ENCODE measurements at places on chromosomes 5 and 9.

DNA sequence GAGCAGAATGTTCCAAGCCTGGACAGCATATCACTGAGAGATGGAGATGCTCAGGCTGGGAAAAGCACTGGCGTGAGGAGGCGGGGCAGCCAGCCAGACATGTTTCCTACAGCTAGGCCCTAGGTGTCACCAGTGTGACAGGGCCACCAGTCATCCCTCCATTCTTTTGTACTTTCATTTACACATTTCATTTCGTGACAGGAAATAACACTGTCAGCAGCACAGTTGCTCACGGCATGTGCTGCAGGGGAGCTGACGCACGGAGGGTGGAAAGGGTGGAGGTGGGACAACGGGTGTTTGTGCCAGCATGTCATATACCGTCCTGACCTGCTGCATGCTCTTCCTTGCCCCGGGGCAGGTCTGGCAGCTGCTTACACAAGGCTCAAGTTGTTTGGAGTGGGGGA, 14.8 kb upstream of the CEMIP2 start:
- DNase-seq, result no peak

- DNase-seq, result no peak
Observed at GRCh38 chr5:73254642-73255041, 81.6 kb downstream of the TMEM174 start.

- DNase-seq, result peak; percentile 68
Observed at GRCh38 chr9:133845440-133845839, 107.3 kb upstream of the SARDH start.

DNA sequence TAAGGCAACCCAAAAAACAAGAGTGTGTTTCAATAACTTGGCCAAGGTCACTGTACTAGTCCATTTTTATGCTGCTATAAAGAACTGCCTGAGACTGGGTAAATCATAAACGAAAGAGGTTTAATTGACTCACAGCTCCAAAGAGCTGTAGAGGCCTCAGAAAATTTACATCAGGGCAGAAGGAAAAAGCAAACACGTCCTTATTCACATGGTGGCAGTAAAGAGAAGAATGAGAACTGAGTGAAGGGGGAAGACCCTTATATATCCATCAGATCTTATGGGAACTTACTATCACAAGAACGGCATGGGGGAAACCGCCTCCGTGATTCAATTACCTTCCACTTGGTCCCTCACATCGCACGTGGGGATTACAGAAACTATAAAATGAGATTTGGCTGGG, 64.3 kb upstream of the CAMK4 start:
- DNase-seq, result no peak

DNA sequence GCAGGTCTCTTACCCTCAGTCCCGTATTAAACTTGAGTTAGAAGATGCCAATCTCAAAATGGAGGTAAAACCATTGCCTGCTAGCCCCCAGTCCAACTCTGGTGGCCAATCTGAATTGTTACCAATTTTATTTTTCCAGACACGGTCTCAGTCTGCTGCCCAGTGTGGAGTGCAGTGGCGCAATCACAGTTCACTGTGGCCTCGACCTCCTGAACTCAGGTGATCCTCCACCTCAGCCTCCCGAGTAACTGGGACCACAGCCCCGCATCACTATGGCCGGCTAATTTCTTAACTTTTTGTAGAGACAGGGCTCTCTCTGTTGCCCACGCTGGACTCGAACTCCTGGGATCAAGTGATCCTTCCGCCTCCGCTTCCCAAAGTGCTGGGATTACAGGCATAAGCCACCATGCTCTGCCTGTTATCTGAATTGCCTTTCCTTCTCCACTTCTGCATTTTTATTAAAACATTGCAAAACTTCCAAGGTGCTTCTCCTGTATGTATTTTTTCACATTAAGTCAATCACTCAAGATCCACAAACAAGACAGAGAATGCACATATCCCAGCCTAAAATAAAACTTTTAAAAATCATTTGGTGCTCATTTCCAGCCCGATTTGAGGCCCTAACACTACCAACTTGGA, 2.3 kb downstream of the FANCC start:
- no peak for DNase-seq

DNA sequence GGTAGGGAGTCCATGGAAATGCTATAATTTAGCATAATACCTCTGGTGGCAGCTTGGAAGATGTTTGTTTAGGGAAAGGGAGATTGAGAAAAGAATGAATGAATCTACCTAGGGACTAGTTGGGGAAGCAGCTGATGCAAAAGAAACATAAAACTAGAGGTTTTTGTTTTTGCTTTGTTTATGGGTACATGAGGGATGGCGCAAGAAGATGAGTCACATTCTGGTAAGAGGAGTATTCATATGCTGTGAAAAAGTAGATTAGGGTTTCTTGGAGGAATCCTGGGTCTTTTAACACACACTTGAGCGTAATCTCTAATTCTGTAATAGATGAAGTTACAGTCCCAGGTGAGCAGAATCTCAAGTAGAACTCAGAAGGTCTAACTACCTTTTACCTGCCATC, 17.1 kb downstream of the C9orf43 start:
- peak; percentile 62 for DNase-seq

DNA sequence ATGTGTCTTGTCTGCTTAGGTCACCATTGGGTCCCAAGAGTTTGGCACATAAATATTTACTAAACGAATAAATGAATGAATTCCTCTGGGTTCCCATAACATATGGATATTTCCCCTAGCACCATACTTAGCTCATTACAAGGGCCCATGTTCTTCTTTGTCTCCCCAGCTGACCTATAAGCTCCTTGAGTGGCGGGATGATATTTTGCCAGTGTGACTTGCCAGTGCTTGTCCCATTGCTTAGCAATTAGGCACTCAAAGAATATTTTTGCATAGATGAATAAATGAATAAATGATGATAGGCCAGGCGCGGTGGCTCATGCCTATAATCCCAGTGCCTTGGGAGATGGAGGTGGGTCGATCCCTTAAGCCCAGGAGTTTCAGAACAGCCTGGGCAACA, 16.9 kb upstream of the CTNNA1 start:
- DNase-seq, result no peak

DNA sequence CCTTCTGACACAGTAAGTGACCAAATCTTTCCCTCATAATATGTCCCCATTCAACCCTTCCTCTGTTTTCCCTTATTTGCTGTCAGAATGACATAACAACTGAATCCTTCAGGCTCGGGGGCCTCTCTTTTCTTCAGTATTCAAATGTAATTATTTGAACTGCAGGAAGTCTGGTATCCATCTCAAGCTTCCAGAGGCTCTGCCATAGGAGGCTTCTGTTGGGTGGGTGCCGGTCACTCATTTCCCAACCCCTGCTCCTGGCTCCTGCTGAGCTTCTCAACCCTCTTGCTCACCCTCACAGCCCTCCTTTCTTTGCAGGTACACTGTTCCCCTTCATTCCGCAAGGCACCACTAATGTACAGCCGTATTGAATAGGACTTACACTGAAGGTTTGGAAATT, 151.8 kb upstream of the MAP3K1 start:
- DNase-seq, result no peak

DNA sequence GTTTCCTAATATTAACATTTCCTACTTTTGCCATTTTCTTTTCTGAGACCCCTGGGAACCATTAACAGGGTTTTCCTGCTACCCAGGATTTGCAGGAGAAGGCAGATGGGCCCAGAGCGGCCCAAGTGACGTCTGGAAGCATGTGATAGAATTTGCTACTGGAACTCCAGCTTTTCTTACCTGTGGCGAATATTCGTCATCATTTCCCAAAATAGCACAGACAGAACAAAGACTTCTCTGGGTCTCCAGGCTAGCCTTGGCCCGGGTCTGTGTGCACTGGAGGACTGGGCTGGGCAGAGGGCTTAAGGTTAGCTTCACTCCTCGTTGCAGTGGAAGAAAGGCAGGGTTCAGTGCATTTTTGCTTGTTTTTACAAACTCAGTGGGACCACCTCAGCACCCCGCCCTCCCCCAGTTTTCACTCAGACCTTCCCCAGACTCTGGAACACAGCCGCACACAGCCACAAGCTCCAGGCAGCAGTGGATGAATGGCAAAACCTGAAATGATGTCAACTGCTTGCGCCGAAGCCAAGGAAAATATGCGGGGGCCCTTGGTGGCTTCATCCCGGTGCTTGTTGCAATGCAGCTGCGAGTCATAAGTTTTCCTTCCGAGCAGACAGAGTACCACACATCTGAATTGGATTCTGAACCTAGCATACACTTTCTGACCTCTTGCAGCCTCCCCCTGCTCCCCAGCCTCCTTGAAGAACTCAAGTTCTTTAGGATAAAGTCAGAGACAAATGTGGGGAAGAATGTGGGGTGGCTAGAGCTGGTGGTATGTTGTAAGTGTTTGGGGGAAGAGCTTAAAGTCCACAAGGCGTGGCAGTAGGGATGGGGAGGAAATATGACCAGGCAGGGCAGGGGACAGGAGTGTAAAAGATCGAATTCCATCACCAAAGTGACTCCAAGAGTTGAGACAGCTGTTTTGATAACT, 586.0 kb downstream of the CCDC171 start:
- DNase-seq, result peak; percentile 99

DNA sequence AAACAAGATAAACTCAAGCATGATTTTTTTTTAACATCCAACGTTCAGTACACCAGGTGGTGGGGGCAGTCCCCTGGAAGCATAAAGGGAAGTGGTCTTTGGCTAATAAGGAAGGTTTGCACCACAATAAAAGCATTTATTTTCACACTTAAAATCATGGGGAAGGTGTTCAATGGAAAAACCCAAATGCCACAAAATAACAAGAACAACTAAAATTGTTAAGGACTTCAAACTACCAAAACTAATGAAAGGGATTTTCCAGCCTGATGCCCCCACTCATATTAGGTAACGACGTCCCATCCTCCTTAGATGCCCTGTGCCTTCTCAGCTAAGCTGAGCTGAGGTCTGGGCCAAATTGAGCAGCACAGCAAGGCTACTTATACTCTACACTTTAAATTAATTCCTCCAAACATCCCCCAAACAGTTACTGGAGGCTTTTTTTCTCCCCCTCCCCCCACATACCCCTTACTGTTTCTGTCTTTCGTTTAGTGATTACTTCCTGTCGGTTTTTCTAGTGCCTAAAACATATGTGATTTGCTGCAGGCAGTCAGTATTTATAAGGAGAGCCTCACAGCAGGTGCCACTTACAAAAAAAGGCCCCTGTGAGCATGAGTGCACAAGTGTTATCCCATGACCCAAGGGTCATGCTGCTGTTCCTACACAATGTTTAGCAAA, 259.7 kb upstream of the ZNF608 start:
- DNase-seq, result no peak

GRCh38 chr5:154593796-154594195, 115.8 kb upstream of the HAND1 start:
- DNase-seq, result no peak

GRCh38 chr5:173792781-173793547, 95.2 kb upstream of the CPEB4 start:
- DNase-seq, result no peak

GRCh38 chr5:137743031-137743640, 7.2 kb upstream of the KLHL3 start:
- peak; percentile 62 for DNase-seq

- no peak for DNase-seq
Observed at GRCh38 chr9:129888293-129889121, 53.2 kb downstream of the USP20 start.

DNA sequence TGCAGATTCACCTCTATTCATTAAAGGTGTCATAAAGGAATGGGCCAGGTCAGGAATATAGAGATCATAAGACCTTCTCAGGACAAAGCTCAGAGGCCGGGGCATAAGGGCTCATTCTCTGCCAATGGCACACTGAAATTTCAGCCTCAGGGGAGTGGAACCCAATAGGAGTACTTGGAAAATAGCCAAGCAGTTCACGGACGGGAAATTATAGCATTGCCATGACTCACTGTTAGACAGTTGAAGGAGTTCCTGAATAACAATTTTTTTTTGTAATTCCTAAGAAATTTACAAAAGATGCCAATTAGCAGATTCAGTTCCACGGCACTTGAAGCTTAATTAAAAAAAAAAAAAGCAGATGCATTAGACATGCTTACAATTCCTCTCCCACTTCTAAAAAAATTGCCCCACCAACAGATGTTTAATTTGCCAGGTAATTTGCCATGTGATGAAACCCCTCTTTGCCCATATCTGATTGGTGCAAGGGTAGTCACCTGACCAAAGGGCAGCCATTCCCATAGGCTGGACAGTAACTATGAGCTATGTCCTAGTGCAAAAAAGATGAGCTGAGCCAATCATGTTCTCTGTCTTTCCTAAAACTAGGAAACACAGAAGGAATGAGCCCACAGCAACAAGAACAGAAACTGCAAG, 58.6 kb downstream of the PTCD2 start:
- peak; percentile 86 for DNase-seq

GRCh38 chr9:125493881-125494652, 212.9 kb downstream of the MAPKAP1 start:
- no peak for DNase-seq

DNA sequence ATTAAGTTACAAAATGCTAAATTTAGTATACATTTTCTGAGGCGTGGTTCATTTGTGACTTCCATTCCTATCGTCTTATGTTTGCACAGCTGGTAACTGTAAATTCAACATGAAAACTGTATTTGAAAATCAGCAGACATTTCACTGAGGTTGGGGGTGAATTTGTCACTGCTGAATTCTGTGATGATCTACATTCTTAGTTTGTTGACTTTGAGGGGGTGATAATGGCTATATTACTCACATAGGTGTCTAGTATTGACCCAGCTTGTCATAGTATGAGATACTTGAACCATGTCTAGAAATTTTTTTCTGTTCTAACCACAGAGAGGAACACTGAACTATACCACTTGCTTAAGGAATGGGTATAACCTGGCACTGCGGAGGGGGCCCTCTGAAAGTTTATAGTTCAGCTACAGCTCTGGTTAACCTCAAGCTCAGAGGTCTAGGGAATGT, 313.3 kb downstream of the PIK3R1 start:
- DNase-seq, result peak; percentile 22

GRCh38 chr9:123345567-123345955, 10.4 kb upstream of the CRB2 start:
- DNase-seq, result no peak

GRCh38 chr5:51977014-51977413, 593.8 kb downstream of the ISL1 start:
- DNase-seq, result no peak

- DNase-seq, result peak; percentile 25
Observed at GRCh38 chr9:75866273-75866871, 24.1 kb upstream of the PCSK5 start.

- DNase-seq, result no peak
Observed at GRCh38 chr9:128902351-128903078, 18.3 kb upstream of the PHYHD1 start.

- DNase-seq, result no peak
Observed at GRCh38 chr5:144504929-144505577, 334.4 kb downstream of the KCTD16 start.
